ENCODE measurements at places on chromosomes 5 and 9. TPM values are rescaled to one million over a fixed set of nuclear protein-coding genes. Genes with fewer than 3 reads are reported as not detected.
A peak's percentile ranks its signal among the peaks of the same experiment; 100 is the strongest.

GRCh38 chr5:37812365-37812764 lies 27.5 kb downstream of the GDNF start:
- H3K27ac ChIP-seq, result no peak overlapping the region
- H3K36me3 ChIP-seq, result peaks cover 6% of the 10 kb centered on the region
- peaks cover 10% of the 10 kb centered on the region for H3K4me1 ChIP-seq
- no peak overlapping the region for H3K4me3 ChIP-seq

DNA sequence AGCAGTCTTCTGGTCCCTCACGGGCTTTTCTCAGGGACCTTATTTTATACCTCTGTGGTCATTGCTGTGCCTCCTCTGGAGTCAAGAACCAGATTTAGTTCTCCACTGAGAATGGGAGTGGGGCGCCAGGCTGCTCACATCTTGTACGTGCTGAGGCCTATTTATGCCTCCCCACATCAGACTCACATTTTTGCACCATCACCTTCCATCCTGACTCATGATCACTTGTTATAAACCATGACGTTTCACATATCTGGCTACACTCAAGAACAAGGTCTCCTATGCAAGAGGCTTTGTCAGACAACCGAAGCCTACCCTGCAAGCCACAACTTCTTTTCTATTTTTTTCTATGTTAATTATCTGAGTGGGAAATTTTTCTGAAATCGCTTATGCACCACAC lies 10.7 kb downstream of the PRUNE2 start:
- DNase-seq, result no peak
- no peaks in the 10 kb centered on the region for H3K4me1 ChIP-seq
- H3K4me3 ChIP-seq, result no peak overlapping the region
- H3K27ac ChIP-seq, result no peak overlapping the region
- no peaks in the 10 kb centered on the region for H3K36me3 ChIP-seq

DNA sequence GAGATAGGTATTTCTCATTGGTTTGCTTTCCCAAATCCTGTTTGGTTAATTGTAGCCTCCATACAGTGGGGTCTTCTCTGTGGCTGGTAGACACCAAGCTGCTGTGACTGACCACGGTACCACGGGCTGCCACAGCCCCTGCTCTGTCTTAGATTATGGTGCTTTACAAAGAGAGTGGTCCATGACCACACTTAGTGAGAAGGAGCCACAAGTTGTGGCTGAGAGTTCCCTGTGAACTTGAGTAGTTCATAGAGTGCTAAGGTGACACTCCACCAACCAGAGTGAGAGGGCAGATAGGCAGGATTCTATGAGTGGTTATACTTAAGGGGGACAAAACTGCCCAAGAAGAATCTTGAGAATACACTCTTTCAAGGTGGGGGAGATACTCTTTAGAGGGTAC lies 25.8 kb upstream of the ZBTB34 start:
- DNase-seq, result no peak
- no peak overlapping the region for H3K27ac ChIP-seq
- no peaks in the 10 kb centered on the region for H3K27me3 ChIP-seq
- H3K4me1 ChIP-seq, result no peaks in the 10 kb centered on the region
- H3K36me3 ChIP-seq, result peaks cover 14% of the 10 kb centered on the region
- H3K4me3 ChIP-seq, result no peak overlapping the region

ZNF883 gene
- 18.4 TPM for total RNA-seq

DNA sequence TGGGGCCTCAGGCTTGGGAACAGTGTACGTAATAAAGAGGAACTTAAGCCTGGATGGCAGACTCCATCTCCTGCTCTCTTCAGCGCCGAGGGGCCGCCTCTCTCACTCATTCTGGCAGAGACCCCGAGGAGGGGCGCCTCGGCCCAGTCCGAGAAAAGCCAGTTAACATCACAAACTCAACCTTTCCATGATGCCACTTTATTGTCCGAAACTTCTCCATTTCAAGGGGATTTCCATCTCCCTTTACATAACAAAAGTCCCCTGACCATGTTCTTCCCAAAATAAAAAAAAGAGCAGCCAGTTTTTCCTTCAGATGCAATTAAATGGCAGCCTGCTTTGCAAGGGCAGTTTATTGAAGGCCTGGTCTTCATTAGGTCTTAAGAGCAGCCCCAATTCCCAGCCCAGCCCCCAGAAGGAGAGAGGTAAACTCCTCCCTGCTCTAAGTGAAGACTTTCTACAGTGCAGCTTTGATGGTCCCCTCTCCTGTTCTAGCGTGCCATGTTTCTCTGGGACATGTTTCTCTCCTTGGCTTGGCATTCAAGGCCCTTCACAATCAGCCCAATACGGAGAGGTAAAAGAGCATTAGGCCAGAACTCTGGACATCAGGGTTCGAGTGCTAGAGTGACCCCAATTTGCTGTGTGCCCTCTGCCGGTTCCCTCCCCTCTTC lies 19.5 kb upstream of the RAB14 start:
- peaks cover 11% of the 10 kb centered on the region for H3K4me1 ChIP-seq
- no peak overlapping the region for H3K27ac ChIP-seq
- H3K36me3 ChIP-seq, result no peaks in the 10 kb centered on the region
- no peak overlapping the region for H3K4me3 ChIP-seq
- H3K27me3 ChIP-seq, result no peaks in the 10 kb centered on the region
- DNase-seq, result peak; percentile 22

DNA sequence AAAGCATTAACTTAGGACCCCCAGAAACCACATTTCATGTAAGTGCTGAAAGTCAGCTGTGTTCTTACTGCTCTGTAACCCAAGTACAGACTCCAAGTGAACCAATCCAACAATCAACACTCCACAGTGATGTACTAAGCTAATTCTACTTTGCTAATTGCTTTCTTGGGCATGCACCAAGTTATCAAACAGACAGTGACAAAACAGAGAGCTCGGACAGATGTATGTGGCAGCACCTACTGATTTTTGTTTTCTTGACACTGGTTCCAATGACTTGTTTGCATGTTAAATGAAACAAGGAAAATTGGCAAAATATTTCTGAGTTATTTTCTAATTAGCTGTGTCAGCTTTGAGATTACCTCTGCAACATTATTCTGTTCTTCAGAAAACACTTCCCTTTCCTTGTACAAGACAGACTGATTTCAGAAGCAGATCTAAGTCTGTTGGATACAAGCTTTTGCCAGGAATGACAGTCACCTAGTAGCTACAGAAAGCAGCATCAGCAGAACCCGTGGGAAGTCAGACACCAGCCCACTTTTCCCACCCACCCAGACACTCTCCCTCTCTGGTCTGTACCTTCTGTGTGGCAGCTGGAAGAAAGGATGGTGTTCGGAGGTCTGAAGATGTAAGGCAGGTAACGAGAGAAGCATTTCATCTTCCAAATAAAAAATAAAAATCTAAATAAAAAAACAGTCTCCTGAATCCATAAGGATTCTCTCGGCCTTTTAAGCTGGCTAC lies 176.7 kb upstream of the PPP2R2B start:
- H3K27me3 ChIP-seq, result no peaks in the 10 kb centered on the region
- H3K36me3 ChIP-seq, result no peaks in the 10 kb centered on the region
- no peak overlapping the region for H3K4me3 ChIP-seq
- peaks cover 1% of the 10 kb centered on the region for H3K4me1 ChIP-seq

- no peaks in the 10 kb centered on the region for H3K36me3 ChIP-seq
- no peak overlapping the region for H3K27ac ChIP-seq
- H3K4me3 ChIP-seq, result no peak overlapping the region
- H3K4me1 ChIP-seq, result peaks cover 3% of the 10 kb centered on the region
- no peak for DNase-seq
Measured at GRCh38 chr5:59259237-59259636, 634.3 kb downstream of the PDE4D start.

DNA sequence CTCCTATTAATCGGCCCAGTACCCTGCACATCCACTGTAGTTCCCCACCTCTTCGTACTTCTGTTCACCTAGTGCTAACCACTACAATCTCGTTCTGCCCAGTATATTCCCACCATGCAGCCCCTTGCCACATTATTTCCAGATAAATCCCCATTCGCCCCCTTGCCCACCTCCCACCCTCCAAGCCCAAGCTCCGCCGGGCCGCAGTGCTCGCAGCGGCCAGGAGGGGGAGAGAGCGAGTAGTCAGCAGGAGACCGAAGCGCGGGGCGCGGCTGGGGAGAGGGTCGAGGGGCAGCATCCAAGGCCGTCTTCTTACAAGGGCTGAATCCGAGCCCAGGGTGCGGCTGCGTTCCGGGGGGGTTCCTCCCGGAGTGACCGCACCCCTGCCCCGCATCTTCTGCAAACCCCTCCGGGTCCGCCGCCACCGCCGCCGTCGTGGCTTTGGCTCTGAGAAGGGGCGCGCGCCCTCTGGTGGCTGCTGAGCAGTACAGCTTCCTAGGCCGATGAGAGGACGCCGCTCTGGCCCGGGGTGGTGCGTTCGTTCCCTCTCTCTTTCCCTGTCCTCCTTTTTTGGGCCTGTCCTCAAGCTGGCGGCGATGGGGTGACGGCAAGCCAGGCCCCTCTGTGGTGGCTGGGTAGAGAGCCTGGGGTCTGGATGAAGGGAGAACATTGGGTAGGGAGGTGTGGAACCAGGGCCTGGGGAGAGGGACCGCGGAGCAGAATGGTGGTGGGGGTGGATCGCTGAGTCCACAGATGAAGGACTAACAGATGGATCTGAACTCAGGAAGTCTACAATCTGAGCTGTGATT lies 30.0 kb upstream of the PSD2 start:
- H3K27ac ChIP-seq, result peak overlapping the region; percentile 82
- H3K36me3 ChIP-seq, result no peaks in the 10 kb centered on the region
- H3K4me1 ChIP-seq, result peaks cover 31% of the 10 kb centered on the region

GRCh38 chr9:76646249-76646648 lies 118.0 kb upstream of the PCA3 start:
- H3K27ac ChIP-seq, result no peak overlapping the region
- H3K36me3 ChIP-seq, result no peaks in the 10 kb centered on the region
- H3K27me3 ChIP-seq, result peaks cover 5% of the 10 kb centered on the region
- no peak overlapping the region for H3K4me3 ChIP-seq
- no peak for DNase-seq
- no peaks in the 10 kb centered on the region for H3K4me1 ChIP-seq

DNA sequence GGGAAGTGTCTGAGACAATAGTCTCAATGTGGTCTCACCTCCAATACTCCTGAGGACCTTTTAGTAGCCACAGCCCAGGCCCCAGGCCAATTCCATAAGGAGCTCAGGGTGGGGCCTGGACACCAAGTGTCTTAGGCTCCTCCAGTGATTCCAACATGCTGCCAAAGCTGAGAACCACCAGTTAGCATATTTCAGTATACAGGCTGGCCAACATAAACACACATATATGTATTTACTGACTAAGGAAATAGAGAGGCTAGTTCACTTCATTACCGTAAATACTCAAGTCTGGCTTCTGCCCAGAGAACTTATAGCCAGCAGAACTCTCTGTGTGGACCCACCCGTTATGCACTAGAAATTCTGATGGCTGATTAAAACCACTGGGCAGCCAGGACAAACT lies 24.1 kb downstream of the S1PR3 start:
- H3K27me3 ChIP-seq, result no peaks in the 10 kb centered on the region
- peaks cover 3% of the 10 kb centered on the region for H3K36me3 ChIP-seq
- no peak overlapping the region for H3K27ac ChIP-seq
- DNase-seq, result no peak
- no peaks in the 10 kb centered on the region for H3K4me1 ChIP-seq

NUTM2F gene
- total RNA-seq, result not detected

DNA sequence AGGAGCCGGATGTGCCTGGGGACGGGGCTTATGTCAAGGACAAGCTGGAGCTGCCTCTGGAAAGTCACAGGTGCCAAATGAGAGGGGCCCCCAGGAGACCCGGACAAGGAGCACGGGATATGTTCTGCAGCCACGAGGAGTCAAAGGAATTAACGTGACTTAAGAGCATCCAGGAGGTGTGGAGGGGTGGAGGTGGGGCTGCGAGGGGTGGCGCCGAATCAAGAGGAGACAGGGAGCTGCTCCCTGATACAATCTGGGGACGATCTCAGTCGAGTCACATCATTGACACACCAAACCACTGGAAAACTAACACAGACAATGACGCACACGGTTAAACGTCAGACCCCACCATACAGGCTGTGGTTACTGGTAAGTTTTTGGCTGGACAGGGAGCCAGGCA lies 10.4 kb downstream of the CCDC127 start:
- DNase-seq, result no peak
- peak overlapping the region; percentile 67 for H3K4me3 ChIP-seq
- no peak overlapping the region for H3K27ac ChIP-seq
- H3K4me1 ChIP-seq, result peaks cover 21% of the 10 kb centered on the region
- no peaks in the 10 kb centered on the region for H3K36me3 ChIP-seq
- H3K27me3 ChIP-seq, result peaks cover 3% of the 10 kb centered on the region

DNA sequence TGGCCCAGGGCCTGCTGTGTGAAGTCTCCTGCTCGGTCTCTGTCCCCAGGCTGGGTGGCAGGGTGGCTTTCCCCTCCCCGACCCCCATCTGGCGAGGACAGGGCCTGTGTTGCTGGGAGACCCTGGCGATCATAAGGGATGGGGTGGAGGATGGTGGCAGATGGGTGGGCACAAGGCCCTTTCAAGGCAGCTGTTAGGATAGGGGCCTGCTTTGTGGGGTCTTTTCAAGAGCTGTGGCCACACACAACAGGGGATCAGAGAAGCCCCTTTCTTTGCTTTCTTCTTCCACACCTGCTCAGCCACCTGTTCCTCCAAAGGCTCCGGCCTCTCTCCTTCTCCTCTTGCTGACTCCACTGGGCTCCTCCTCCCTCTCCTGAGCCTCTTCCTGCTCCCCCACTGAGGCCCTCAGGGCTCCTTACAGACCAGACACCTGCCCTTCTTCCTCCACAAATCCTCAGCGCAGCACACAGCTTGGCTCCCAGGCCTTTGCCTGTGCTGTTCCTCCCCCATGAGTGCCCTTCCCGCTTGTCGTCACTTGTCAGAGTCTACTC lies 15.0 kb upstream of the NEURL1B start:
- peak overlapping the region; percentile 48 for H3K27ac ChIP-seq
- peaks cover 7% of the 10 kb centered on the region for H3K27me3 ChIP-seq
- H3K36me3 ChIP-seq, result no peaks in the 10 kb centered on the region
- H3K4me1 ChIP-seq, result peaks cover 6% of the 10 kb centered on the region
- no peak for DNase-seq
- no peak overlapping the region for H3K4me3 ChIP-seq

- H3K27me3 ChIP-seq, result no peaks in the 10 kb centered on the region
- H3K4me1 ChIP-seq, result no peaks in the 10 kb centered on the region
- no peak overlapping the region for H3K27ac ChIP-seq
- no peak overlapping the region for H3K4me3 ChIP-seq
- H3K36me3 ChIP-seq, result no peaks in the 10 kb centered on the region
Measured at GRCh38 chr9:32854271-32854670, 70.9 kb downstream of the TMEM215 start.

- H3K27me3 ChIP-seq, result no peaks in the 10 kb centered on the region
- no peak overlapping the region for H3K27ac ChIP-seq
Measured at GRCh38 chr5:107418071-107418470, 252.7 kb downstream of the EFNA5 start.

DNA sequence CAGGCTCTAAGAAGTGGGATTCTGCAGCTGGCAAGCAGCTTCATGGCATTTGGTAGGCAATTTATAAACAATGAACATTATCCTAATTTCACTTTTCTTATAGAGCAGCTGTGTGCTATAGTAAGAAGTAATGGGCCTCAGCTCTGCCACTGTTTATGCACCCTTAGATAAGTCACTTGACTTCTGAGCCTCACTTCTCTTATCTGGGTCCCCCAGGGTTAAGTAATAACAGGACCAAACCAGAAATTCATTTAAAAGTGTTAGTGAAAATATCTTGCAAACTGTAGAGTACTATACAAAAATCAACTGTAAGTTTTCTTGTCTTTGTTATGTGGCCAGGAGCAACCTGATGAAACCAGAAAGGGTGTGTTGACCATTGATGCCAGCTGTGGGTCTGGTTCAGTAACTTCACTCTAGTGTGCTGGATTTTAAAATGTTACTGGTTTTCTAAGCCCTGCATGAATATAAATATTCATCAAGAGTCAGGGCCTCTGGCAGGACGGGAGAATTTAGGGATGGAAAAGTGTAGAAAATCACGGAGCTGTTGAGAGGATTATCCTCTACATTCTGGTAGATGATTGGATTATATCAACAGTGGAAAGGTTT lies 24.2 kb downstream of the TNFAIP8 start:
- no peaks in the 10 kb centered on the region for H3K4me1 ChIP-seq
- H3K27me3 ChIP-seq, result no peaks in the 10 kb centered on the region
- no peak overlapping the region for H3K27ac ChIP-seq
- no peak overlapping the region for H3K4me3 ChIP-seq
- H3K36me3 ChIP-seq, result no peaks in the 10 kb centered on the region
- DNase-seq, result no peak
